Endothelial cell (in vitro differentiated cells): ENCODE measurements at places on chromosomes 16 and 17. TPM values are rescaled to one million over a fixed set of nuclear protein-coding genes. Genes with fewer than 3 reads are reported as not detected.

TNP2 gene
- not detected for total RNA-seq

CYB5B gene
- total RNA-seq = 120 TPM

DNA sequence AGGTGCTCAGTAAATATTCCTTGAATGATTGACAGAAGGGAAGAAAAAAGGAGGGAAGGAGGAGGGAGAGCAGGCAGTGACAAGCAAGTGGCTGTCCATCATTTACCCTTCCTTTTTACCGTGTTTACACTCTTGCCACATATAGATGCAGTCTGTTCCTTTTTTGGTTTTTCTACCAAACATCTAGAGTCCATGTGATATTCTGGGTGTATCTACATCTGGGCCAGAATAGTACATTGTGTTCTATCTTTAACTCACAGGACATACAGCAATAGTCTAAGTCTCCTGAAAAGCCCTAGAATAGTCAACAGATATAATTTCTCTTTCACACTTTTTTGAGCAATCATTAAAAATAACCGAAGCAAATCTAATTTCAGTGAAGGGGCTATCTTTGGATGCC, 33.5 kb downstream of the KCNJ2 start:
- no peak for DNase-seq
- H3K27ac ChIP-seq = no peak overlapping the region
- H3K27me3 ChIP-seq = no peaks in the 10 kb centered on the region

PRR15L gene
- total RNA-seq = not detected

AOC2 gene
- total RNA-seq = 6.2 TPM

DNA sequence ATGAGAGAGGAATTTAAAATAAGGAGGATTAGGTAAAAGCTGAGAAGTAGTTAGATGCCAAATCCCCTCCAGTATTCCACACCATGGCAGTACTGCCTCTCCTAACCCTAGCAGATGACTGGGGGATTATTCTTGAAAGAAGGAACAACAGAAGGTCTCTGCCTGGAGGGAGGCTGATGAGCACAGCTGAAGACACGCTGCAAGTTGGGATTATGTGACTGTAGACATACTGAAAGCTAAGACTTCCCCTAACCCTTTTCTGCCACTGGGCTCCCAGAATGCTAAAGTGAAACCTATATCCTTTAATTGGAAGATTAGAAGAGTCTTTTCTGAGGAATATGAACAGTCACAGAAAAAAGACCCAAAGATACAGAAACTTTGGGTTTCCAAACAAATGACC, 27.7 kb upstream of the SLC46A1 start:
- no peaks in the 10 kb centered on the region for H3K36me3 ChIP-seq
- peaks cover 1% of the 10 kb centered on the region for H3K27me3 ChIP-seq
- no peaks in the 10 kb centered on the region for H3K4me1 ChIP-seq
- no peak overlapping the region for H3K4me3 ChIP-seq
- DNase-seq = no peak
- H3K27ac ChIP-seq = no peak overlapping the region

TNFRSF13B gene
- total RNA-seq = not detected

KRTAP4-9 gene
- not detected for total RNA-seq

GRCh38 chr17:81097134-81097942, 62.4 kb downstream of the BAIAP2 start:
- H3K27ac ChIP-seq = no peak overlapping the region
- H3K4me1 ChIP-seq = peaks cover 9% of the 10 kb centered on the region
- peak; percentile 78 for DNase-seq
- H3K27me3 ChIP-seq = peaks cover 11% of the 10 kb centered on the region
- no peak overlapping the region for H3K4me3 ChIP-seq
- peaks cover 7% of the 10 kb centered on the region for H3K36me3 ChIP-seq

DNA sequence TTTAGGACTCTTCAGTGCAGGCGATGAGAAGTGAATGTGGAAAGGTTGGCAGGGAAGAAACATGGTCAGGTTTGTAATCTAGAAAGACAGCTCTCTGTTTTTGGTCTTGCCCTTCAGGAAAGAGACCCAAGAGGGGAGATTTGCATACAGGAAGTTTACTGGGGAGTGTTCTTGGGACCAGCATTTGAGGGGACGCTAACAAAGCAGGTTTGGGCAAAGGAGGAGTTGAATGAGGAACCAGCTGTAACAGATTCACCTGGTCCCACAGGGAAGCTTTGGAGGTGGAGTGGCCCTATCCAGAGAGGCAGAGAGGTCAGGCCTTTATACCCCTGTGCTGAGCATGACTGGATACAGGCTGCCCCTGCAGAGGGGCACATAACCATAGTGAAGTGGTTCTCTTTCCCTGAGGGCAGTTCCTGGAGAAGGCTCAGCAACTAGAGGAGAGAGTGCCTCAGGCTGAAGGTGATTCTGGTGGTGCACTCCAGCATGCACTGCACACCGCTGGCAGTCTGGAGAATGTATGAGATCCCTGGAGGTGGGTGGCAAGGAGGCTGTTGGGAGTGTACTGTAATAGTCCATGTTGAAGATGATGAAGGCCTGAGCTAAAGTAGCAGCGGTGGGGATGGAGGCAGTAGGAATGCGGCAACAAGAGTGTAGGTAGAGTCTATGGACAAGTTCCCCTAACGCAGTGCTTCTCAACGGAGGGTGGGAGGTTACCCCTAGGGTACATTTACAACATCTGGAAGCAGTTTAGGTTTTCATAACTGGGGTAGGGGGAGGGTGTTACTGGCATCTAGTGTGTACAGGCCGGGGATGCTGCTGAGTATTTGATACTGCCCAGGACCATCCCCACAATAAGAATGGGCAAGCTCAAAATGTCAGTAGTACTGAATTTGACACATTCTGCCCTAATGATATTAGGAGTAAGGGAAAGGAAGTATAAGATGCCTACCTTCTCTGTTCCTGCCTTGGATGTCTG, 37.2 kb downstream of the MAP2K6 start:
- peaks cover 67% of the 10 kb centered on the region for H3K4me1 ChIP-seq
- DNase-seq = no peak
- peaks cover 8% of the 10 kb centered on the region for H3K27me3 ChIP-seq
- H3K36me3 ChIP-seq = no peaks in the 10 kb centered on the region

DNA sequence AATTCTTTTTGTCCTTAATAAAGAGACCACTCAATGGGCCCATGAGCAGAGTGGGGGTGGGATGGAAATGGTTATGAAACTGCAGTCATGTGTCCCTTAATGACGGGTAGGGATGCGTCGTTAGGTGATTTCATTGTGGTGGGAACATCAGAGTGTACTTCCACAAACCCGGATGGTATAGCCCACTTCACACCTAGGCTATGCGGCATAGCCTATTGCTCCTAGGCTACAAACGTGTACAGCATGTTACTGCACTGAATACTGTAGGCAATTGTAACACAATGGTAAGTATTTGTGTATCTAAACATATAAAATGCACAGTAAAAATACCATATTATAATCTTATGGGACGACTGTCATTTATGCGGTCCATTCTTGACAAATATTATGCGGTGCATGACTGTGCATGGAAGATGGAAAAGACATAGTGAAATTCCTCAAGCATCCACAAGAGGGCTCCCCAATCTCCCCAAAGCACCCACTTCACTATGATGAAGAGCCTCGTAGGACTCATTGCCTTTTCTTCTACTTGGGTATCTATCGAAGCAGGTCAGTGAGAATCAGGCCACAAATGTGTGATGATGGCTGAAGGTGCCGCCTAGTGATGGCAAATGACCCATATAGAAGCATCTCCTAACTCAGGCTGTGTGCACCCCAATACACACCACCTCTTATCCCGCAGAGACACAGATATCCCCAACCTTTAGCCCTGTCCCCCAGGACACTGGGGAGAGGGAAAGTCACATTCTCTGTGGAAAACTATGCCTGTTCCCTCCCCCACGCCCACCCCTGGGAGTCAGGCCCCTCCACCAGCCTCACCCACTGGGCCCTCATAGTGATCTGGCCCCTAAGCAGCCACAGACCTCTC, 43.5 kb downstream of the TBX21 start:
- H3K4me1 ChIP-seq = no peaks in the 10 kb centered on the region
- peaks cover 3% of the 10 kb centered on the region for H3K36me3 ChIP-seq
- no peak overlapping the region for H3K4me3 ChIP-seq

C16orf46 gene
- 0.18 TPM for total RNA-seq

- H3K27me3 ChIP-seq = no peaks in the 10 kb centered on the region
- H3K4me3 ChIP-seq = no peak overlapping the region
- no peak for DNase-seq
- no peak overlapping the region for H3K27ac ChIP-seq
- peaks cover 39% of the 10 kb centered on the region for H3K36me3 ChIP-seq
These were observed 17.5 kb downstream of the EMC8 start for GRCh38 chr16:85781695-85782370.

PAGR1 gene
- total RNA-seq = 38.6 TPM

GRCh38 chr17:77779711-77780539, 178.6 kb upstream of the TNRC6C start:
- no peak for DNase-seq
- no peak overlapping the region for H3K27ac ChIP-seq
- H3K36me3 ChIP-seq = no peaks in the 10 kb centered on the region
- H3K27me3 ChIP-seq = peaks cover 8% of the 10 kb centered on the region
- H3K4me3 ChIP-seq = no peak overlapping the region

DNA sequence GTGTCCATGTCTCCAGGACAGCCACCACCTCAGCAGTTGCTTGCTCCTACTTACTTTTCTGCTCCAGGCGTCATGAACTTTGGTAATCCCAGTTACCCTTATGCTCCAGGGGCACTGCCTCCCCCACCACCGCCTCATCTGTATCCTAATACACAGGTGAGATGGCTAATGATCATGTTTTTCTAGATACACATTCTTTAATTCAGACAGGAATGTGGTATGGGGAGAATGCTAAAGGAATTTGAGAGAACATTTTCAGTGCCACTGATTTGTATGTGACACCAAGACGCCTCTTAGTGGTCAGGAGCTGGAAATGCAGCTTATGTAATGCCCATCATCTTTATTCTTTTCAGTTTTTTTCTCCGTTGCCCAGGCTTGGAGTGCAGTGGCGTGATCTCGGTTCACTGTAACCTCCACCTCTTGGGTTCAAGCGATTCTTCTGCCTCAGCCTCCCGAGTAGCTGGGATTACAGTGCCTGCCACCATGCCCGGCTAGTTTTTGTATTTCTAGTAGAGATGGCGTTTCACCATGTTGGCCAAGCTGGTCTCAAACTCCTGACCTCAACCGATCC, 8.9 kb upstream of the RAPGEFL1 start:
- no peaks in the 10 kb centered on the region for H3K27me3 ChIP-seq
- H3K36me3 ChIP-seq = peaks cover 52% of the 10 kb centered on the region
- peaks cover 4% of the 10 kb centered on the region for H3K4me1 ChIP-seq
- peak overlapping the region; percentile 91 for H3K27ac ChIP-seq
- no peak for DNase-seq

RAMP2 gene
- 630 TPM for total RNA-seq

TUBG2 gene
- 19.7 TPM for total RNA-seq

CACNG3 gene
- total RNA-seq = not detected

DNA sequence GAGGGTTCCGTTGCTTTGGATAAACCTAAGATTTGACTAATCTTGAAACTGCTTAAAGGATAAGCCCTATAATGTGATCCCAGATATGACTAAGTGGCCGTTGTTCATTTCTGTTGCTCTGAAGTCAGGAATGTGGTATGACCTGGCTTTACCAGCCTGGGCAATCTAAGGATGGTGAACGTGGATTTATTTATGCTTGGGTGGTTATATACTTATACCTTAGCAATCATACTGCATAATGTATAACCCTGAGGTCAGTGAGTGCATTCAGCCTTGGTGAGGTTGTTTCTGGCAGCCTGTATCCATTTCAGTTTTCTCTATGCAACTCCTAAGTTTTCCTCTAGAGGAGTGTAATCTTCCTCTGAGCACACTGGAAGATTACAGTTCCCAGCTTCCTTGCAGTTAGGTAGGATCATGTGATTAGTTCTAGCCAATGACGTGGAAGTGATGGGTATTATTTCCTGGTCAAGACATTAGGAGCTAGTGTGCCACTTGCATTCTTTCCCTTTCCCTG, 41.9 kb downstream of the FTO start:
- H3K4me3 ChIP-seq = no peak overlapping the region
- H3K36me3 ChIP-seq = no peaks in the 10 kb centered on the region
- H3K4me1 ChIP-seq = peaks cover 15% of the 10 kb centered on the region
- DNase-seq = no peak
- H3K27ac ChIP-seq = no peak overlapping the region
- peaks cover 1% of the 10 kb centered on the region for H3K27me3 ChIP-seq

- peaks cover 8% of the 10 kb centered on the region for H3K4me1 ChIP-seq
- H3K27me3 ChIP-seq = no peaks in the 10 kb centered on the region
- H3K4me3 ChIP-seq = no peak overlapping the region
- H3K36me3 ChIP-seq = no peaks in the 10 kb centered on the region
- no peak overlapping the region for H3K27ac ChIP-seq
- no peak for DNase-seq
These were observed 885.4 kb upstream of the RBFOX1 start for GRCh38 chr16:6447021-6447790.

DNA sequence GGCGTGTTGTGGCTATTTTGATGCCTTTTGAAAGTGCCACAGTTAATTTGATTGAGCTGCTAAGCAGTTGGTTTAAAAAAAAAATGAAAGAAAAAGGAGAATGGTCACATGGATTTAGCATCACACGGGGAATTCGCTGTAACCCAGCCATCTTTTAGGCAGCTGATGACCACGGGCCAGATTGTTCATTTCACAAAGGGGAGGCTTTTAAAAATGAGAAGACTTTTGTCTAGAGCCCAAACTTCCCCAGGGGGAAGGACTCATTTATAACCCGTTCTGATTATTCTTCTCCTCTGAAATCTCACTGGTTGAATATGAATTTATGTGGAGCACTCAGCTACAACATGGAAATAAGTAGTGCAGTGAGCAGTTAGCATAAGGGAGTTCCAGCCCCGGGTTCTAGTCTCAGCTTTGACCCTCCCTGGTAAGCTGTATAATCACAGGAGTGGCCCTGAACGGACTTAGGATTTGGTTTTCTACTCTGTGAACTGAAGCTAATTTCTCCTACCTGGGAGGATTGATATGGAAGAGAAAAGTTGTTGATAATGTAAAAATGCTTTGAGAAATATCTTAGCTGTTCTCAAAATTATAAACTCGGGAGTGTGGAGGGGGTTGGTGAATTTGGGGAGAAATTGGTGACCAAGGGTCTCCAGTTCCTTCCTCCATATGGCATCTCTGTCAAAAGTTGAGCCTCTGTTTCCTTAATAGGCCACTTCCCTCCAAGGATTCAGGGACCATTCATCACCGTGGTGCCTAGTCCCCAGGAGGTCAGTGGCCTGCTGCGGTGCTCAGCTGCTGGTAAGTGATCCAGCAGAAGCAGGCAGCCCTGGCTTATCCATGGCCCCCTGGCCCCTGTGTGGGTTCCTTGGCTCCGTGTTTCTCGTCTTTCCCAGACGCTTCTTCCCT, 76.4 kb upstream of the TBX2 start:
- H3K27me3 ChIP-seq = peaks cover 2% of the 10 kb centered on the region
- DNase-seq = no peak
- H3K4me1 ChIP-seq = peaks cover 10% of the 10 kb centered on the region
- H3K27ac ChIP-seq = peak overlapping the region; percentile 7
- no peak overlapping the region for H3K4me3 ChIP-seq
- no peaks in the 10 kb centered on the region for H3K36me3 ChIP-seq

DNA sequence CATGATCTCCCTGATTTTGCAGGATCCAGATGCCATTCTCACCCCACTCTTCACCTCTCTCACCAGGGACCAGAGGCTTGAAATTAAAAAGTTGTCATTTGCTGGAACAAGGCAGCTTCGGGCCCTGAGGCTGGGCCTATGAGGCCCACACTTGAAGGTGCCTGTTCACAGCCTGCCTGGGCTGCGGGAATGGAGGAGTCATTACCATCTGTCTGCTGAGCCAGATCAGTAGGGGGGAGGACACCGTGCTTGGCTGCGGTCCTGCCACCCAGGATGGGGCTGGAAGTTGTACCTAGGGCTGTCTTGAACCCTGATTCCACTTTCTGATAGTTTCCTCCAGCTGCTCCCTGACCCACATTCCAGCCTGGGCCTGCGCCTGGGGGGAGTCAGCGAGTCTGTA, 208.3 kb upstream of the N4BP1 start:
- H3K27me3 ChIP-seq = peaks cover 1% of the 10 kb centered on the region
- no peak overlapping the region for H3K27ac ChIP-seq
- DNase-seq = no peak
- no peaks in the 10 kb centered on the region for H3K4me1 ChIP-seq
- no peaks in the 10 kb centered on the region for H3K36me3 ChIP-seq

CCL17 gene
- not detected for total RNA-seq
